Kidney (tissue), 22 donors: ENCODE measurements at places on chromosomes 5 and 9. TPM values are rescaled to one million over a fixed set of nuclear protein-coding genes. Genes with fewer than 3 reads are reported as not detected.

The C1QTNF2 gene
- polyA plus RNA-seq = 1.4 TPM

The TPD52L3 gene
- polyA plus RNA-seq = not detected

The PCSK1 gene
- 0.13 TPM for polyA plus RNA-seq

The DND1 gene
- 0.41 TPM for polyA plus RNA-seq

The GARIN3 gene
- polyA plus RNA-seq = not detected

The SLCO6A1 gene
- polyA plus RNA-seq = not detected

The MARCHF11 gene
- 0.47 TPM for polyA plus RNA-seq

The DDX46 gene
- polyA plus RNA-seq = 11.3 TPM

The PDE4D gene
- 9.2 TPM for polyA plus RNA-seq
